ENCODE measurements at places on chromosomes 12 and 14.

DNA sequence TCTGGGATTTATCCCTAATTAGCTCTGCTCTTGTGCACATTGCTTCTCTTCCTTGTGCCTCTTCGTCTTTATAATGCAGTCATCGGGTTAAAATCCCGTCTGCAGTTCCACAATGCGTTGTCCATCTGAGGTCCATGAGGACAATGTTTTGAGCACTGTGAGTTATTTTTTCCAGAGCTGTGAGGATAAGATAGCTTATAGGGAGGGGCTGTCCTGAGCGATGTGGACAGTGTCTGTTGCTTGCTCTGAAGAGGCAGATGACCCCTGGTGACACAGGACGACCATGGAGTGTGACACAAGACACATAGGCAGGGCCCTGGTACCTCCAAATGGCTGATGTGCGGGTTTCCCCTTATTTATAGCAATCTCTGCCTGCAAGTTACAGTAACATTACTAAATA lies 132.5 kb downstream of the SMOC1 start:
- DNase-seq, result no peak

GRCh38 chr12:12592930-12593329 lies 18.7 kb upstream of the CREBL2 start:
- DNase-seq, result no peak

- no peak for DNase-seq
Measured at GRCh38 chr14:104863923-104864266, 1.2 kb upstream of the CEP170B start.

- no peak for DNase-seq
Measured at GRCh38 chr12:117038919-117039318, 60.3 kb downstream of the TESC start.

DNA sequence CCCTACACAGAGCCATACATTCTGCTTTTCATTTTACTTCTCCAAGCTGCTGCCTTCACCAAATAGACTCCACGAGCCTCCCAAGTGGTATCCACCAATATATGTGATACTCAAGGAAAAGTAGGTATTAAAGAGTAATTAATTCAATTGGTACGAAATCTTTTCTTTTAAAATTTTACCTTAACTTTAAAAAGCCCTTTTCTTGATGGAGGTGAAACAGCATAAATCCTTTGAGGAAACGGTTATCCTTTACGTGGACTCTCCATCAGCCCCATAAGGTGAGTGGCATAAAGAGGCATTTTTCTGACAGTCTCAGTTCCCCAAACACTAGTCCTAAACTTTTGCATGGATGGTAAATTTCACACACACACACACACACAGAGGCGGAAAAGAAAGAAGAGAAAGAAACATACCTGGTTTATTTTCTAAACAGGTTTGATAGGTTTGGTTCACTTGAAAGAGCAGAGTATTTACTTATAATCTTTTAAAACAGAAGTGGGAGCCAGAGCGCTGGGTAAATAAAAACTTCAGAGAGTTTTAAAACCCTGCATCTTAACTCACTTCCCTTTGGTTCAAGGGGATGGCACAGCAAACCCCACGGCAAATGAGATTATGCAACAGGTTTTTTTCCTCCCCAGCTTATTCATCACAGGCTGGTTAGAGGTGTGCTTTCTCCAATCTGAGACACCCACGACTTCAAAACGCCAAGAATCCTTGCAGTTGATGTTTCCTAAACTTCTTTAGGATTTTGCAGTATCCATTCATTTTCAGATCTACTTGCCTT lies 1.9 kb downstream of the DUSP16 start:
- peak; percentile 85 for DNase-seq

- no peak for DNase-seq
Measured at GRCh38 chr12:82517808-82518207, 159.5 kb downstream of the METTL25 start.

DNA sequence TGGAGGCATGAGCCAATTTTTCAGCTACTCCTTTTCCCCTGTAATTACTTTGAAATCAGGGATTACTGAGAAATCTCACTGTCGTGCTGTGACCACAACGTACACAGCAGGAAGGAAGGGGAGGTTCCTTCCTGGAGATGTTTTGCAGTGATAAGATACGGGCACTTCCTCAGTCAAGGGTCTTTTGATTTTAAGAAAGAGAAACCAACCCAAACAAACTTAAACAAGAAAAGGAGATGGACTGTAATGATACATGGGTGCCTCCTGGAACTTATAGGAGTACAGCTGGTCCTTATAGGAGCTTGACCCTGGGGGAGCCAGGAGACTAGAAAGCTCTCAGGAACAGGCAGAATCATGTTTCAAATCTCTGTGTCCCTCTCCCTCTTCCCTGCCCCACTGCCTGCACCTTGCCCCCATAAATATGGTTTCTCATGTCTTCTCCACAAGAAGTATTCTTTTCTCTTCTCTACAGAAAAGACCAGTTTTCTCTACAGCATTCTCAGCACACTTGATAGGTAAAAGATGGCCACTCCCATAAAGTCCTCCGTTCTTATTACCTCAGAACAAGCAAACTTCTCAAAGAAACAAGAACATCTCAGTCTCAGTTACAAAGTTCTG lies 281.1 kb upstream of the AMIGO2 start:
- DNase-seq, result peak; percentile 76

DNA sequence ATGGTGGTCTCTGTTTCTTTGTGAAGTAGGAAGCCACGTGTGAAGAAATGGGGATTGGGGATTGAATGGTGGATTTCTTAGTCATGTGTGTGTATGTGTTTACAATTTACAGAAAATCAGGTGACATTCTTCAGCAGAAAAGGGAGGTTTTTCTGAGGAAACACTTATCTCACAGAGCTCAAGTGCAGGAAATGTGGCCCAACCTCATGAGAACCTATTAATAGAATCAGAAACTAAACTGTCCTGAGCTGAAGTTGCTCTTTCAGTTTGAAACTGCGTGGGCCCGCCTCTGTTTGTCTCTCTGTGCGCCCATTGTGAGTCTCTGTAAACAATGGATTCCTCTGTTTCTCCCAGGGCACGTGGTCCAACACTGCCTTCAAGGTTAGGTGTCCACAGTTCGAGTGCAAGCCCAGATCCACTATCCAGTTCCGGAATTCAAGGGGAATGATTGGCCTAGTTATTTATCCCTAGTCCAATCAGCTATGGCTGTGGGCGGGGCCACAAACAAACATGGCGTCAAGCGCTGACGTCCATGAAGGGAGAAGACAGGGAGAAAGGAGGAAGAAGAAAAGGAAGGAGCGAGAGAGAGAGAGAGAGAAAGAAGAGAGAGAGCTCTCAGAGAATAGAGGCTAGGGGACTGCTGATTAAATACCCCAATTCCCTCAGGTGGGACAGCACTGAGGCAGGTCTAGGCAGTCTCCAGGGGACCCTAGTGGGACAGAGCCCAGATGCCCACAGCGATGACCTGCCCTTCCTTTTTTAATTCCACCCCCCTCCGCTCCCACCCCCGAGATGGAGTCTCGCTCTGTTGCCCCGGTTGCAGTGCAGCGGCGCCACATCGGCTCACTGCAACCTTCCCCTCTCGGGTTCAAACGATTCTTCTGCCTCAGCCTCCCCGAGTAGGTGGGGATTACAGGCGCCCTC lies 31.4 kb upstream of the C12orf76 start:
- peak; percentile 88 for DNase-seq

DNA sequence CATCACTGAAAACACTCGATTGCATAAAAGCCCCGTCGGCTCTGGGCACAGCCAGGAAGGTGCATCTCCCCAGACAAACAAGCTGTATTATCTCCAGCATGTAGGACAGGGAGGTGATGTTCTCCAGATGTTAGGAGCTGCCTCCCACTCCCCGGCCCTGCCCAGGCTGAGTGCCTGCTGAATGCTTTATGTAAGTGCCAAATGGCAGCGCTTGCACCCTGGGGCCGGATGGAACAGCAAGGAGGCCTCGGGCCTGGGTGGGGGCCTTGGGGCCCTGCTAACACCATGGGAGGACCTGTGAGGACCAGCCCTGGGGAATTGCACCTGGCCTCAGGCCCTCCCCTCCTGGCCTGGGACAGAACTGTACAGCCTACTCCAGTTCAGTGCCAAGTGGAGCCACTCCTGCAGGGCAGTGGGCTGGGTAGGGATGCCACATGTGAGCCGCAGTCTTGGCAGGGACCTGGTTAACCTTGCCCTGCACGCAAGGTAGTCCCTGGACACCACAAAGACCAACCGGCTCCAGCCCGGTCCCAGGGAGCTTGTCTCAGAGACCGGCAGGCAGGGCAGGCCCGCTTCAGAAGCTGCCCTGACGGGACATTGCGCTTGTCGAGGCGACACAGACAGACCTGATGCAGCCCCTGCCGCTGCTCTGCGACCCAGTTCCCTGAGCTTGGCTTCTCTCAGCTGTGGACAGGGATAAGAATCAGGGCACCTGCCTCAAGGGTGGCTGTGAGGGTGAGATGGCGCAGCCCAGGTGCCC lies 35.3 kb upstream of the PPP1R13B start:
- DNase-seq, result no peak

- DNase-seq, result no peak
Measured at GRCh38 chr12:93879476-93880421, 202.6 kb downstream of the CRADD start.

DNA sequence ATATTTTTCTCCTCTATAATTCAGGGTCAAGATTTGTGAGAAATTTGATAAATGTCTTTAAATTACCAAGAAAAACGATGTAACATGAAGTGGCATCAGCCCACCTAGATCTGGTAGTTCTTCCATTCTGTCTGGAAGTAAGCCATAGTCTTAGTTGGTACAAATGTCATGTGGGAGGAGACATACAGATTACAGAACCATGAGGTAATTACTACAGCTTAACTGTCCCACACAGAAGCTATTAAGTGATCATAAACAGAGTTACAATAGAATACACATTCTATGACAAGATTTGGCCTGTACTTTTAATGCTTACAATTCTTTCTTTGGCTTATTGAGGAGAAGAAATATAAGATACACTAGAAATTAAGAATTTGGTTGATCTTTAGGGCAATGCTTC lies 13.7 kb upstream of the SIX1 start:
- no peak for DNase-seq

GRCh38 chr12:124812356-124812755 lies 51.3 kb downstream of the SCARB1 start:
- DNase-seq, result no peak

DNA sequence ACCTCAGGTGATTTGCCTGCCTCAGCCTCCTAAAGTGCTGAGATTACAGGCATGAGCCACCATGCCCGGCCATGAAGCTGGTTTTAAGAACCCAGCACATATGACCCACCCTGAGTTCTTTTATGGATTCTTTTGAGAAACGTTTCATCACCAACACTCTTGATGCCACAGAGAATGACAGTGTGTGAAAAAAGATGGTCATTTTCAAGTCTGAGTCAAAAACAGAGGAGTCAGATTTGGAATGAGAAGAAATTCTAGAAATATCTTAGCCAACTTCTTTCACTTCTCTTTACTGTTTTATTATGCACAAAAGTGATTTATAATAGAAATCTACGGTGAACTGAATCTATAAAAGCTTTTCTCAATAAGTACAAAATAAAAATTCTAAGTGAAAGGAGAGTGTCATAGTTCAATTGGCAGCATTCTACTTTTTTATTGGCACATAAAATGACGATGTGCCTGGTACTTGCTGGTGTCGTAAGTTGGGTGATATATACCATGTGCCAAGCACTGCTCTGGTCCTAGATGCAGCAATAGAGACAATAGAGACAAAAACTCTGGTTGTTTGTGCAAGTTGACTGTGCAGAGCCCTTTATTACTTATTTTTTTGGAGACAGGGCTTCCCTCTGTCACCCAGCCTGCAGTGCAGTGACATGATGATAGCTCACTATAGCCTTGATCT lies 33.9 kb downstream of the CCDC177 start:
- DNase-seq, result no peak

DNA sequence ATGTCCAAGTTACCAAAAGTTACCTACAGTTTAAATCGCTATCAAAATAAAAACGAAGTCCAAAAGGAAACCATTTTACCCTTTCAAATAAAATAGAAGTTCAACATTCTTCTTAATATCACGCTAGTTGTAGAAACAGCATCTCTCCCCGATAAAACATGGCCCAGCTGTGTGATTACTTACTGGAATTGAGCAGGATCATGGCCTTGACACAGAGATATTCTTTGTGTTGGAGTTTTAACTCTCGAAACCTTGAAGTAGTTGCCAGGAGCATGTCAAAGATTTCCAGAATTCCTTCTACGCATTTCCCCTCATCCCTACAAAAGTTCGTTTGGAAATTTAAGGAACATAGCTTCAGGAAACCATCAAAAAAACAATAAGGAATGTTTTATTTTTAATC lies 44.8 kb downstream of the ESR2 start:
- no peak for DNase-seq

GRCh38 chr12:91189516-91189915 lies 6.9 kb upstream of the DCN start:
- DNase-seq, result no peak

GRCh38 chr12:82937151-82937550 lies 250.4 kb downstream of the TMTC2 start:
- DNase-seq, result no peak

DNA sequence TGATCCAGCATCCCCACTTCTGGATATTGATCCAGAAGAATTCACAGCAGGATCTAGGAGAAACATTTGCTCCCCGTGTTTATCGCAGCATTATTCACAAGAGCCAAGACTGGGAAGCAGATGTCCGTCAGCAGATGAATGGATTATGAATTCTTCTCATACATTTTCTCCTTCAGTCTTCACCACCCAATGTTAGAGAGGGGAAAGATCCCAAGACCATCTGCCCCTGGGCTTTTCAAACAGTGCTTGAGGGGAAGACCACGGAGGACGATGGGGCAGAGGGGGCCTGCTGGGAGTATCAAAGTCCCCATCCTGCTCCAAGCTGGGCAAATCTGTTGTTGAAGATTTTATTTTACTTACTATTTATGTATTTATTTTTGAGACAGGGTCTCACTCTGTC lies 41.1 kb downstream of the SERPINA3 start:
- no peak for DNase-seq

DNA sequence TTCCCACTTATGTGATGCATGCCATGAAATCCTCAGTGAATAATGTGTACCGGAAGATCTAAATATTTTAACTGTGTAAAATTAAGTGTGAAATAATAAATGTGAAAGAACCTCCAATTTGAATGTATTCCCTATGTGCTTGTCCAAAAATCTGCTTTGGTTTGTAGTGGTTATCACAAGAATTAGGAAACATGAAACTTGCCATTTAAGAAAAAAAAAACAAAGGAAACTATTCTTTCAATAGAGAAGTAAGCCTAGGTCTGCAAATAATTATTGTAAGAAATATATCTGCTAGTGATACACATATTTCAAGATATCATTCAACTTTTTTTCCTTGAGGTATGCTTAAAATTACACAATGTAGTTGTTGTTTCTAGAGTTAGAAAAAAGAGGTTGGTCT lies 500.4 kb downstream of the SLC6A15 start:
- no peak for DNase-seq

DNA sequence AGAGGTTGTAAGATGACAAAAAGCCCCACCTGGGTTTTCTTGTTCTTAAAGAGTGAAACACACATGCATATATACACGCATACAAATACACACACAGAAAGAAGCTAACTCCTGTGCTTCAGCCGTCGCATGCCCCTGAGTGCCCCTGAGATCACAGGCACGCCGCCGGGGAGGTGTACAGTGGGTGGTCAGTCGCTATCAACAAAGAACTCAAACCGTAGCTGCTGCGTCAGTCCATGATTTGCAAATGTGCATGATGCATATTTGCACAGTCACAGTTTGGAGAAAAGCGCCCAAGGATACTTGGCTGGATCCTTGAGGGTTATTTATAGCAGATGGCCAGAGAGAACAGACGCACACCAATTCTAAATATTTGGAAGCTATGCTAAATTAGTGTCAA lies 206.9 kb downstream of the TMEM132D start:
- DNase-seq, result no peak

- no peak for DNase-seq
Measured at GRCh38 chr14:88322504-88323085, 474 bp downstream of the KCNK10 start.

Data from activated CD4-positive, alpha-beta T cell treated with anti-CD3 and anti-CD28 coated beads, Interleukin-2, Interleukin-6, amounts not matched to agents 100 ng/mL and 50 ng/mL, durations not matched to agents 16 hours and 8 hours (primary cell).